T-helper 17 cell (primary cell): ENCODE measurements at places on chromosomes 6 and 20.

GRCh38 chr6:31794866-31795615 lies 511 bp downstream of the VARS1 start:
- DNase-seq: no peak

DNA sequence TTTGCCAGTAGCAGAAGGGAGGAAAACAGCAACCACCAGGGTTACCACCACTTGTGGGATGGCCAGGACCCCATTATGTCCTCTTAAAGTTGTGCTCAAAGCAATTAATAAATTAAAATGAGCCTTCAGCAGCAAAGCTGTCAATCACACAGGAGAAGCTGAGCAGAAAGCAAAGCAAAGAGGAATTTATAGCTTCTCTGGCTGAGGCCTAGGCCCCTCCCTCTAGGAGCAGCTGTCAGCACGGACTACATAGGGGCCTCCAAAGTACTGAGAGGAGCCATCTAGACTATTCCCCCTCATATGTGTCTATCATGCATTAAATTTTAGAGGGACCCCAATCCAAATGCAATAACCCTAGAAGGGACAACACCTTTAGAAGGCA lies 6.4 kb downstream of the CCND3 start:
- DNase-seq: no peak

- DNase-seq: no peak
Observed at GRCh38 chr6:169248521-169248971, 5.1 kb downstream of the THBS2 start.

GRCh38 chr20:4180356-4180755 lies 165.0 kb upstream of the RNF24 start:
- DNase-seq: no peak

DNA sequence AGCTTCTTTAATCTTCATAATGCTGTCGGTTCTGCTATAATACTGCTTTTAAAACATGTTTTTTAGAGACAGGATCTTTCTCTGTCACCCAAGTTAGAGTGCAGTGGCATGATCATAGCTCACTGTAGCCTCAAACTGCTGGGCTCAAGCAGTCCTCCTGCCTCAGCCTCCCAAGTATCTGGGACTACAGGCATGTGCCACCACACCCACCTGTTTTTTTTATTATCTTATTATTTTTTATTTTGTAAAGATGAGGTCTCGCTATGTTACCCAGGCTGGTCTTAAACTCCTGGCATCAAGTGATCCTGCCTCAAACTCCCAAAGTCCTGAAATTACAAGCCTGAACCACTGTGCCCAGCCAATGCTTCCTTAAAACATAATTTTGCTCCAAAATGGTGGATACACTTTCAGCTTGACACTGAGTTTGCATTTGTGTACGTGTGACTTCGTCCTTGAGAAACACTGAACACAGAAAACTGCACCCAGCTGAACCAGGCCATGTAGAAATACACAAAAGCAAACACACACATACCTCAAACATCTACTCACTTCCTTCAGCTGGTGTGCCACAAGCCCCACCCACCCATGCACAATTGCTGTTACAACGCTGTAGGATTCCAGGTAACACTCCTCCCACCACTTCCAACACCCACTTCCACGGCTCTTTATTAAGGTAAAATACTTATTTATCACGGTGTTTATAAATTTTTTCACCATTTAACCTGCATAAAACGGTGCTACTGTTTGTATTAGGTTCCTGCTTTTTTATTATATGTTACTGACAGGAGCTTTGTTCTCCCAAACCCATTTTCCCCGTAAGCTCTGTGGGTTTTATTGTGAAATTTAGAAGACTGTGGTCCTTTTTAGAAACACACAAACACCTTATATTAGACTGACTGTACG lies 109.1 kb downstream of the TSHZ2 start:
- no peak for DNase-seq

GRCh38 chr20:50855498-50856474 lies 60.9 kb downstream of the BCAS4 start:
- no peak for DNase-seq

DNA sequence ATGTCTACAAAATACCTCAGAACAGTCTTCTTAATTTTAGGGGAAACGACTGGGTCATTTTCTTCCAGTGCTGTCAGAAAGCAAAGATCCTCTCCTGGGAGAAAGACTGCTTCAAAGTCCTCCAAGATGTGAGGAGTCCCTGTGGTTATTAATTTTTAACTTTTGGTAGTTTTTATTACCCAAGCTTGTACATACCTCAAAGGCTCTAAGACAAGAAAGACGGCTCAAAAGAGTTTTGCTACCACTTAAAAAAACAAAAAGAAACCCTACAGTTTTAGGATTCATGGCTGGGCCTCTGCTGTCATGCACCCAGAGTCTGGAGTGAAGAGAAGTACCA lies 56.1 kb upstream of the APCDD1L start:
- DNase-seq: no peak

DNA sequence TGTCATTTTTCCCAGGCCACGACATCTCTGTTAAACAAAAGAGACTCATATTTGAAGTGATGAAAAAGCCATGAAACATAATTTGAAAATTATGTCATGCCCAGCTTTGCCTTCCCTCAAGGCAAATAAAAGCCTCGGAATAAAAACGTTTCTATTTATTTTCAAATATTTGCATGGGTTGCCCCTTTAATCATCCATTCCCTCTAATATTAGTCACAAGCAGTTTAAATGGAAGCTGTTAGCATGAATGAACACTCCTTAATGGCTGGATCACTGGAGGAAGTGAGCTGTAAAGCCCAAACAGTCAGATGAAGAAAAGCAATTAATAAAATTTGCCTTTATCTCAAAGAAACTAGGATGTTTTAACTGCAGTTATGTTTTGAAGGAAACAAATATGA lies 69.3 kb upstream of the STMND1 start:
- no peak for DNase-seq
